ENCODE measurements at places on chromosomes 5 and 9.
A peak's percentile ranks its signal among the peaks of the same experiment; 100 is the strongest.

DNA sequence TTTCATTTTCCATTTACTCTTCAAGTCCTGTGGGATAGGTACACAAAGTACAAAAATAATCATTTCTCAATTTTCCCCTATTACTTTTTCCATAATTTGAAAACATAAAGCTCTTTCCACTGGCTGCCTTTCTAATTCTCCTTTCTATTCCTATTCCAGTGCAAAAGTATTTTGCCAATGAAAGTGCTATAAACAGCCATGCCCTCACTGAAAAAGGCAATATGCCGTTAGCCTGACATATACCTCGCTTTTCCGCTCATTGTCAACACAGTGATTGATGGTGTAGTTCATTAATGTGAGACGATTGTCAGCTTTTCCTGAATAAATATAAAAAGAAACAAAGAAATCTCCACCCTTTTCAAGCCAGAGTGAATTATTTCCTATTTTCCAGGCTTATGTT, 97.5 kb downstream of the EBF1 start:
- DNase-seq: no peak

GRCh38 chr5:154520861-154521453, 42.9 kb upstream of the HAND1 start:
- no peak for DNase-seq

GRCh38 chr5:174655351-174655750, 69.0 kb upstream of the MSX2 start:
- DNase-seq: no peak

GRCh38 chr9:16709924-16710323, 160.5 kb downstream of the BNC2 start:
- DNase-seq: no peak

DNA sequence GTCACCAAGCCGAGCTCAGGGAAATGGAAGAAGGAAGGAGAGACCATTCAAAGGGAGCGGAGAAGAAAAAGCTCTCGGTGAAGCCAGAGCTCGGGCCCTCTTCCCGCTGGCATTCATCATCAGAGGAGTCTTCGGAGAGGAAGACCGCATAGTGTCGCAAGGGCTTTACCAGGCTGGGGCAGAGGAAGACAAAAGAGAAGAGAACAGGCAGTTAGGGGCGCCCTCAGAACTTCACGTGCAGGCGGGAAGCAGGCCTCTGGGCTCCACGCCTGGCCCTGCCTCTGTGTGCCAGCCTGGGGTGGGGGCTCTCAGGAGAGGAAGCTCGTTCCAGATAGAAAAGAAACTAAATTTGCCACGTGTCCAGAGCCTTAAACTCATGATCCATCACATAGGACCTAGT, 31.7 kb downstream of the CRB2 start:
- DNase-seq: no peak

DNA sequence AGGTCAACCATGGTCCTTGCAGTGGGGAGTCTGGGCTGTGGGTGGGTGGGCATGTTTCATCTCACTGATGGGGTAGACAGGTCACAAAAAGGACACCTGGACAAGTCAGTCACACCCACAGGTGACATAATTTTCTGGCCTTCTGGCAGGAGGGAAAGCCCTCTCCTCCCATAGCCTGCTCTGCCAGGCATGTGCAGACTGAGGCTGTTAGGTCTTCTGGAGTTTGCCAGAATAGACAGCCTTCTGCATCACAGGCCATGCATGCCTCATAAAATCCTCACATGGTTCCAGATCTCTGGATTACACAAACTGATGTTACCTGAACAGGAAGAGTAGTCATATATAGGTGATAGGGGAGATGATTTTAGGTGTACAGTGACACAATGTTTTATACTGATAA, 49.1 kb downstream of the ARHGAP26 start:
- DNase-seq: no peak

DNA sequence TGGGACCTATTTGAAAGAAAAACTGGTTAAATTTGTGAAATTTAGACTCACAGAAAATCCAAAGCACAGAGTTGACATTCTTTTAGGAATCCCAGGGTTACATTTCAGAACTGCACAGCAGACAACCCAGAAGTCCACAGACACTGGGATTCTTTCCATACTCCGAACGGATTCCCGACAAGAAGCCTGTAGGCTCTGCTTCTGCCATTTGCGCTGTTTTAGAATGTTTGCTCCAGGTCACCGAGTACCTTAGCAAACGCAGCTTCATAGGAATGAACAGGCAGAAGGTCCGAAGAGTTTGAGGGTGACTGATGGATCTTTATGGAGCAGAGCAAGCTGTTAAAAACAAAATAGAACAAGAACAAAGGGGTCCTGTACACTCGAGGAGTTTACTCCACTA, 84.5 kb upstream of the NFIB start:
- no peak for DNase-seq

GRCh38 chr9:106717686-106718085, 145.3 kb upstream of the ZNF462 start:
- DNase-seq: peak; percentile 28

DNA sequence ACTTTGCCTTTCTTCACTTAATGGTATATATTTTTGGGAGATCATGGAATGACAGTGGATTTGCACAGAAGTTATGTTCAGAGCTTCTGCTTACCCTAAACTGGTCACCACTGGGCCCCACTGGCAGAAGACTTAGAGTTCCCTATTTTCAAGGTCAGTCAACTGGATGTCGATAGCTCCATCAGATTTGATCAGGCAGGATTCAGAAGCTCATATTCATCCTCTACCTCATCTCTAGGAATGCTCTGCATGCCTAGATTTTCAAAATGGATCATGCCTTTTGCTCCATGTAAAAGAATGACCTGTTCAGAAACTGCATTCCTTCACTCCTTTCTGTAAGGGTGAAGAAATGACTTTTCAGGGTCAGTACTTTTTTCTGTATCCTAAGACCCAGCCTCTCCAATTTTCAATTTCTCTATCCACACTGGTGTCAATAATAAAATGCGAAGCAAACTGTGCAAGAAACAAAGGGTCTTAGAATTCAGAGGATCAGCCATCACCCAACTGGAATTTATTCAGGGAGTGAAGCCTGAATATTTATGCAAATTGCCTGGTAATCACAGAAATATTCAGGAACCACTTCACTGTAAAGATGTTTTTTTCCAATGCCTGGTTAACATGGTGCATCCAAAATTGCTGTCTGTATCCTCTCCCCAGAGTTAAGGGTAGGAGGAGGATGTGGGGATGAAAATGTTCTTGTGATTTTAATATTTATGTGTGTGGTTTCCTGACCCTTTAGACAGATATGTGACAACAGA, 125.4 kb downstream of the DOCK2 start:
- DNase-seq: no peak
